NCI-H524 (cell line): ENCODE measurements at places on chromosomes 7 and 10.

DNA sequence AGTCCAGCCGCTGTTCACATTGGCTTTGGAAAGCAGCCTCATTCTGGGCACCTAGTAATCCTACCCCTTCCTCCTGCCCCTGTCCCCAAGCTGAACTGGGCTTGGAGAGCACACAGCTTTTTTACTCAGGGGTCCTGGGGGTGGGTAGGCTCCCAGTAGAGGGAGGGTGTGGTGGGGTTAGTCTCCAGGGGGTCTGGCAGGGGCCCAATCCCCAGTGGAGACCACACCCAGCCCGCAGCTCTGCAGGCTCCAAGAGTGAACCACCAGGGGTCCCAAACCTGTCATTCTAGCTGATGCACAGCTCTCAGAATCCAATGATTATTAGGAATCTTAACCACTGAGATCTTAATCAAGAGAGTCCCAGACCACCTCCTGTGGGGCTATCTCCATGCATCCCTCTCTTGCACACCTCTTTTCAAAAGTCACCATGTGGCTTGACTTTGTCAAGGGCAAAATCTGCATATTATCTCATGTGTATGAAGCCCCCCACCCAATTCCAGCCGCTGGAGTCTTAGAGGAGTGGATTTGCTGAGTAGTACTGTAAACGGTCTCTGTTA lies 2.7 kb downstream of the HOXA11 start:
- DNase-seq: no peak

DNA sequence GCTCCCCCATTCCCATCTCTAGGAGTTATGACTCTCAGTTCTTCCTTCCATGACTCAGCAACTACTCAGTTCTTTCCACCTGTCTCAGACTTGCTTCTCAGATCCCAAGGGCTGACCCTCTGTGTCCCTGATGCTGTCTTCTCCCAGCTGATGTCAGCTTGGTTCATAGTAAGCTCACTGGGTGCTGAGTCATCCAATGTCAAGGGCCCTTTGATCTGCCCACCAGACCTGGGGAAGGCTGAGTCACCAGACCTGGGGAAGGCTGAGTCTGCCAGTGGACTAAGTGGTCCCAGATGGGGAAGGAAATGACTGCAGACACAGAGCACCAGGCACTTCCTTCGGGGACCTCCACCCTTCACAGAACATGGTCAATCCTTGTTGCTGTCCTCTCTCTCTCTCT lies 76.1 kb upstream of the ZEB1 start:
- DNase-seq: no peak

- DNase-seq: no peak
Measured at GRCh38 chr10:30051220-30051619, 8.2 kb downstream of the JCAD start.

GRCh38 chr7:27242555-27243339 lies at the start of gene EVX1:
Gene EVX1, plus strand, starts transcription at chr7:27242802. Its CDS starts 229 bp downstream, at chr7:27243031.
- DNase-seq: peak; percentile 18

DNA sequence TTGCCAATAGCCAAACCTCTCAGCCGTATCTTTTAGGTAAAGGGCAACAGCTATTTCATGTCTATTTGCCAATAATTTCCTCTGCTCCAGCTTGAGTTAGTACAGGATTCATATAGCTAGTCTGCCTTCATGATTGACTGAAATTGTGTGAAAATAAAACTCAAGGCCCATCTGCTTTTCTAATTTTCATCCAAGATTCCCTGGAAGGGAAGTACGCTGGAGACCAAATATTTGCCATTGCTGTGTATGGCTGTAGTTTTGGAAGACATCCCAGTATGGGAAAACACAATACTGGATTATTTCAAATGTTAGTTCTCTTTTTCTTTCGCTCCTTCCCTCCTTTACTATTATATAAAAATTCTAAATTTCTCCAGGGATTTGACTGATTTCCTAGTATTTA lies 652.4 kb downstream of the CNTNAP2 start:
- DNase-seq: no peak

GRCh38 chr7:23852135-23852534 lies 142.1 kb downstream of the STK31 start:
- DNase-seq: no peak

DNA sequence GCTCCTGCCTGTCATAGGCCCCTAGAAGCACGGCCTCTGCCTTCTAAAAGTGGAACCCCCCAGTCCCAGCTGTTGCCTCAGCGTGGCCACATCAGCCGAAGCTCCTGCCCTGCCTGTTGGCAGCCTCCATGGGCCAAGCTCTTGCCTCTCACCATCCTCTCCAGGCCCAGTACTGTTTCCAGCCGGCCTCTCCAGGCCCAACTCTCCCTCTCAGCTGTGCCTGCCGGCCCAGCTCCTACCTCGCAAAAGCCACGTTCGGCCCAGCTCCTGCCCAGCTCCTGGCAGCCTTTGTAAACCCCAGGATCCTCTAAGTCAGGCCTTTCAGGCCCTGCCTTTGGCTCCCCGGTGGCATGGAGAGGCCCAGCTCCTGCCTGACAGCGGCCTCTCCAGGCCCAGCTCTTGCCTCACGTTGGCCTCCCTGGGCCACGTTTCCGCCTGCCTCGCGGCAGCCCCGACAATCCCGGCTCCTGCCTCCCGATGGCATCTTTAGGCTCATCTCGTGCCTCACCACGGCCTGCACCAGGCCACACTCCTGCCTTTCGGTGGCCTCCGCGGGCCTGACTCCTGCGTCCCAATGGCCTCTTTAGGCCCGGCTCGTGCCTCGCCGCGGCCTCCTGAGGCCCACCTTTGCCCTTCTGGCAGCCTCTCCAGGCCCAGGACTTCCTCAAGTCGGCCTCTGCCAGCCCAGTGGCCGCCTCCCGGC lies 17.5 kb upstream of the TMEM248 start:
- DNase-seq: no peak

DNA sequence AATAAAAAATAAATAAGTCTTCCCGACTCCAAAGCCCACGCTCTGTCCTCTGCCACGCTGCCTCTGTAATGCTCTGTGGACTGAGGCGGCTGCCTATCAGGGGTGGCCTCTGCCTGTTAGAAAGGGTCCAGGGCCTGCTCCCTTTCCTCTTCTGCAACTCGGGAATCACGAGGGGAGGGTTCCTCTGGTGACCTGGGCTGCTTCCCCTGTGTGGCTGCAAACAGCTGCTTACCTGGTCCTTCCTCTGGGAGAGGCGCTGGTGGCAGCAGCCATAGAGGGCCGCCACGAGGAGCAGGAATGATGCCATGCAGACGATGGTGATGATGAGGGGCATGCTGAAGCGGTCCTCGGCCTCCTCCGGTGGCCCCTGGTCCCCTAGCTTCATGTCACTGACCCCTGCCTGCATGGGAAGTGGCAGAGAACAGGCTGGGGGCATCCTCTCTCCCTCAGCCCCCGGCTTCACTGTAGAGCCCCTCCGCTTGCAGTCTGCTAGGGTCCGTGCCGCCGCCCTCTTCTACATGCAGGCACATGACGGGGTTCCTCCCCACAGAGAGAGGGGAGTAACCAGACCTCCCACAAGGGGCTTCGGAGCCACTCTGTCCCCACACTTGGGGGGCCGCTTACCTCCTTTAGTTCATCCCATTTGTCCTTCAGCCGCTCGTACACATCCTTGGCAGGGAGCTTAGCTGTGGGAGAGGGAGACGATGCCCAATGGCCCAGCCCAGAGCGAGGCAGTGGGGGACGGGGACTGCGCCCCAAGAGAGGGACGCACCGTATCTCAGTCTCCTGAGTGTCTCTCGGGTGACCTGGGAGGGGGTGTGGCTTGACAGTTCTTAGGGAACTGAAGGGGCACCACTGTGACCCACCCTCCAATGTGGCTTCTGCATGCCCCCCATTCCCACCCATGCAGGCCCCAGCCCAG lies 50.5 kb downstream of the PODXL start:
- DNase-seq: no peak

DNA sequence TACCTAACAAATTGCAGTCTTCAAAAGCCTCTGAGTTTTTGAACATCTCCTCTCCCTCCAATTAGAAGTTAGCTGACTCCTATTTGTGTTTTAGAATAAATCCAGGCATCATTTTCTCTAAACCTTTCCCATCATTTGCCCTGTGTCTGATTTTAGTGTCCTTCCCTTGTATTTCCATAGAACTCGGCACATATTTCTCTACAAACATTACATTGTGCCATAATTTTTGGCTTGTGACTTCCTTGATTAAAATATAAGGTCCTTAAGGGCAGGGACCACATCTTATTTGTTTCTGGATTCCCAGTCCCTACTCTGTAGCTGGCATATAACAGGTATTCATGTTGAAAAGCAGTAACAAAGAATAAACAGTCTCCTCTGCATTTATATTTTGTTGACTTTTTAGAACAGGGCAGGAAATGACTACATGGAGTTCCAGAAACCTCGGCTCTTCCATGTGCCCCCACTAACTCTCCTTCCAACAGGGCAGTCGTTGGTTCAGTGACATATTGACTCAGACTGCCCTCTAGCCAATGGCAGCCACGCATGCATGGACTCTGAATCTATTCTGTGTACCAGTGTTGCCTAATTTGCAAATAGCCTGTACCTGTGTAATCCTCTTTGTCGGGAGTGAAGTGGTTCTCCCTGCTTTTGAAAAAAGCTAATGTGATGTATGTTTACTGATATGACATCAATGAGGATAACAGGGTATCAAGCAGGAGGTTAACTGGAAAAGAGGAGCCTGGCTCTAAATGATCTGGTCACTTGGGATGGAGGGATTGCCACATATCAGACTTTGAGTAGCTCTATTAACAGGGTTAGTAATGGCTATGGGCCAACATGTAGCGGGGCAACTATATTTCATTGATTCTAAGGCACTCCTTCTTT lies 19.8 kb upstream of the CPN1 start:
- DNase-seq: no peak

DNA sequence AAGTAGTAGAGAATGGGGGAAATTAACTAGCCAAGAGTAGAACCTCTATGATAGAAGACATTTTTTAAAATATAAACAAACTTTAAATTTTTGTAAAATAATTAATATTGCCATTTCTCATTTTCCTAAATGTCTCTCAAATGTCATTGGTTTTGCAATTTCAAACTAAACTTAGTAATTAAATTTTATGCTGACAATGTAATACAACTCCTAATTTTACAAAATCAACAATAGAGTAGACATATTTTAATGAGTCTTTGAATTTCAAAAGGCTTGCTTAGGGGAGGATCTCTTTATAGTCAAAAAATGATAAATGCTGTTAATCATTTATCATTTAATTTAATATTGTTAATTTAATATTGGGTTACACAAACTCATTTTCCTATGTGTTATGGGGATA lies 81.8 kb downstream of the ZWINT start:
- no peak for DNase-seq

GRCh38 chr10:6885284-6885683 lies 305.2 kb upstream of the PRKCQ start:
- no peak for DNase-seq

DNA sequence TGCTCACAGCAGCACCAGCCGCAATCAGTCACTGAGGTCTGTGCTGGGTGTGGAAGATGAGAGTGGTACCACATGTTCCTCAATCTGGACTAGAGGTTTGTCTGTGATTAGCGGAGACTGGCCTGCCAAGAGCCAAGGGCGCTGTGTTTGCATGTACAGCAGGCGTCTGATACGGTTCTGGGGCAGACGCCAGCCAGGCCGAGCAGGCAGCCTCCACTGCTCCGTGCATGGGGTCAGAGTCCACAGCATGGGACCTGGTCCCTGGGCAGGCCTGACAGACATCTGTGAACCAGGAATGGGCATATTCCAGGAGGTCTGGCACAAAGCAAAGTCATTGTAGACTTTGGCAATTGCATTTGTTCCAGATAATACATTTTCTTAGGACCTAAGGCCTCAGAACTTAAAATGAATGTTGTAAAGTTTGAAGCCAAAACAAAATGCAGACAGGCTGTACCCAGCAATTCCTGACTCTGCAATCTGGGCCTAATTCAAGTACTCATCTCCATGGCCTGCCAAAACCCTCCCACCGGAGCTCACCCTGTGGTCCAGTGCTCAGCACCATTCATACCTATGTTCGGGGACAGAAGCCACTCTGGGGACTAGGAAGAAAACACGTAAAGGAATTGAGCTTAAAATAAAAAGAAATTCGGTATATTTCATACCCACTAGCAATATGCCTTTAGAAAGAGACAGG lies 50.0 kb upstream of the FAM20C start:
- peak; percentile 29 for DNase-seq

DNA sequence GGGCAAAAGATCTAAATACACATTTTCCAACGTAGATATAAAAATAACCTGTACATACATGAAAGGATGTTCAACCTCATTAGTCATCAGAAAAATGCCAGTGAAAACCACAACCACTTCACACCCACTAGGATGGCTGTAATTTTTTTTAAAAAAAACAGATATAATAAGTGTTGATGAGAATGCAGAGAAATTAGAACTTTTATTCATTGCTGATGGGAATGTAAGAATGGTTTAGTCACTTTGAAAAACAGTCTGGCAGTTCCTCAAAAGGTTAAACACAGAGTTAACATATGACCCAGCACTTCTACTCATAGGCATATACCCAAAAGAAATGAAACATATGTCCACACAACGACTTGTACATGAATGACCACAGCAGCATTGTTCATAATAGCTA lies 32.3 kb upstream of the PRKCQ start:
- no peak for DNase-seq

GRCh38 chr7:101913247-101913721 lies 95.9 kb downstream of the CUX1 start:
- DNase-seq: no peak

- no peak for DNase-seq
Measured at GRCh38 chr7:158467562-158467961, 120.1 kb downstream of the PTPRN2 start.

- DNase-seq: peak; percentile 20
Measured at GRCh38 chr10:7756360-7756992, 31.3 kb downstream of the KIN start.

DNA sequence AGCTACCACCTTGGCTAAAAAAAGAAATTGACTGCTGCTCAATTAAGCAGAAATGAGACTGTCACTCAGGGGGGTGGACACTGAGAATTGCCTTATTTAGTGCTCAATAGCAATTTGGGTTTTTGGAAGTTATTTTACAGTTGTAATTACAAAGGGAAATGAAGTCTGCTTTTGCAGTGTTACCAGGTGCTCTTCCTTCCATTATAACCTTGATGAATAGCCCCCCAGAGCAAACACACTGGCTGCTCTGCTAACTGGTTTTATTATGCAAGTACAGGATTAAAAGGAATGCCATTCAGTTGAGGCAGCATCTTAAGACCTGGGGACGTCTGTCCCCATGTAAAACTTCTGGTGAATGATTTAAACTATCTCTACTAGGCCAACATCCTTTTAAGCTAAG lies 191.0 kb downstream of the EVX1 start:
- DNase-seq: no peak

GRCh38 chr10:131897297-131897899 lies 3.4 kb upstream of the PPP2R2D start:
- no peak for DNase-seq

- DNase-seq: no peak
Measured at GRCh38 chr7:7491044-7491443, 44.6 kb downstream of the COL28A1 start.
